ENCODE measurements at places on chromosomes 6 and 20.
A peak's percentile ranks its signal among the peaks of the same experiment; 100 is the strongest.

DNA sequence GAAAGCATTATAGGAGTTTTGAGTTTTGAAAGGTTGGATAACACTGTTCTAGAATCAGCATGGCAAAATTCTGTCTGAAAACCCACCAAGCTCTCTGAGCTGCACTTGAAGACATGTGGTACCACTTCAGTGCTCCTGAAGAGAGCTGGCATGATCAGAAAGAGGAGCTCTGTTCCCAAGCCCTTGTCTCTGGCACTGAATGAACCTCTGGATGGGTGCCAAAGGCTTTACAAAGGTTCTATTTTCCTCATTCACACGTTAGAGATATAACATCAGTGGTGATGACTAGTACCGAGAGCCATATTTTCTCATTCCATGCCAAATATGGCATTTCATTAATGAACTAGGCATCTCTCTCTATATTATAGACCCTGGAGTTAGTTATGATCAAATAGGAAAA, 301.8 kb upstream of the ID4 start:
- no peak for DNase-seq

DNA sequence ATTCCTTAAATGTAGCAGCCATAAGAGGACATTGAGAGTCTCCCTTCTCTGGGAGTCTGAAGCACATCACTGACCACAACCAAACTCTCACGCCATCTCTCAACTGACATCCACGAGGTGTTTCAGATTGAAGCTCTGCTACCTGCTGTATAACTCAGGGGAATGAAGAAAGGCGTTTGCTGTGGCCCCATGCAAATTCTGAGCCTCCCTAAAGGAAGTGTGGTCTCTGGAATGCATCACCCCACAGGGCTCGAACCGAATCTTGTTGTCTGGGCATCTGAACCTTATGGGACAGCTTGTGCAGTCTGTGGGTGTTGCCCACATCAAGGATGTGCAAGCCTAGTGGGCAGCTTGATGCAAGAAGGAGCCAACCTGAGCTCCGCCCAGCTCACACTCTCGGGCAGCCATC, 10.9 kb downstream of the PMEPA1 start:
- DNase-seq, result no peak

DNA sequence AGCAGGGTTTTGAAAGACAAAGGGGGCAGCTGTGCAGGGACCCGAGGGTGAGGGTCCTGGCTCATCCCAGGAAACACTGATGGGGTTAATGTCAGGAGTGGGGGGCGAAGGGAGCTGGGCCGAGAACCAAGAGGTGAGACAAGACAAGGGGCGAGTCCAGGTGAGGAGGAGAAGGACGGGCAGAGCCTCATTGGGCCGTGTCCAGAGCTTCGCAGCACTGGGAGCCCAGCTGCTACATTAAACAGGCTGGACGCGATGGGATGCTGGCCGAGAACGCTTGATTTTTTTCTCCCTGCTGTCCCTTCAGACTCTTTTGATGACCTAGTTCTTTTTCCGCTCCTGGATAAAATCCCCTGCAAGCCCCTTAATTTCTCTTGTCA, 172.8 kb upstream of the SNX9 start:
- peak; percentile 12 for DNase-seq

DNA sequence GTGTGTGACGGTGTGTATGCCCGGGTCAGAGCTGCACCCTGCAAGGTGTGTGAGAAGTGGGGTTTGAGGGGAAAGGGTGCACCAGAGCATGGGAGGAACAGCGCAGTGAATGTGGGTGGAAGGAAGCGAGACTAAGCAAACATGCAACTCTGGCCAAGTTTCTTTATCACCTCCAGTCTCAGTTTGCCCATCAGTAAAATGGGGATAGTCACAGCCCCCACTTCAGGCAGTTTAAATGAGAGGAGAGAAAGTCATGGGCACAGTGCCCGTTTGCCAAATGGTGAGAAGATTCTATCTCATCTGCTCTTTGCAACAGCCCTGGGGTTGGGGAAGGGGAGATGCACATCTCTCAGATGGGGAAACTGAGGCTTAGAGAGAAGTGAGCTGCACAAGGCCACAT, 12.8 kb upstream of the VSTM2L start:
- no peak for DNase-seq

DNA sequence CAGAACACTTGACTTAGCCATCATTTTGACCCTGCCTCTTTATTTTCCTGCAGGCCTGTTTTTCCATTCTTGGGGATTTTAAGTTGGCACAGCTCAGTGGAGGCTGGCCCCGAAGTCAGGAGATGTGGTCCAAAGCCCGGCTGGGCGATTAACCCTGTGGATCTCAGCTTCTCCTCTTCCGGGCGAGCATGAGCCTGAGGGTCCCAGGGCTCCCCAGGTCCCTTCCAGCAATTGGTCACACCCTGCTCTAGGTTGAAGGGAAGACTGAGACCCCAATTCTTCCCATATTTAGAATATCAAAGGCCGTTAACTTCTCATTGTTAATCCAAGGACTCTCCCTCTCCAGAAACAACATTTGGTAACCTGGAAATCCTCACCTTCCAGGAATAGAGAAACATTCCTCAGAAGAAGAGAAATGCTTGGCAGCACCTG, 2.3 kb downstream of the THBS2 start:
- DNase-seq, result peak; percentile 31

- DNase-seq, result no peak
Measured at GRCh38 chr20:34322267-34323105, 19.3 kb upstream of the AHCY start.

DNA sequence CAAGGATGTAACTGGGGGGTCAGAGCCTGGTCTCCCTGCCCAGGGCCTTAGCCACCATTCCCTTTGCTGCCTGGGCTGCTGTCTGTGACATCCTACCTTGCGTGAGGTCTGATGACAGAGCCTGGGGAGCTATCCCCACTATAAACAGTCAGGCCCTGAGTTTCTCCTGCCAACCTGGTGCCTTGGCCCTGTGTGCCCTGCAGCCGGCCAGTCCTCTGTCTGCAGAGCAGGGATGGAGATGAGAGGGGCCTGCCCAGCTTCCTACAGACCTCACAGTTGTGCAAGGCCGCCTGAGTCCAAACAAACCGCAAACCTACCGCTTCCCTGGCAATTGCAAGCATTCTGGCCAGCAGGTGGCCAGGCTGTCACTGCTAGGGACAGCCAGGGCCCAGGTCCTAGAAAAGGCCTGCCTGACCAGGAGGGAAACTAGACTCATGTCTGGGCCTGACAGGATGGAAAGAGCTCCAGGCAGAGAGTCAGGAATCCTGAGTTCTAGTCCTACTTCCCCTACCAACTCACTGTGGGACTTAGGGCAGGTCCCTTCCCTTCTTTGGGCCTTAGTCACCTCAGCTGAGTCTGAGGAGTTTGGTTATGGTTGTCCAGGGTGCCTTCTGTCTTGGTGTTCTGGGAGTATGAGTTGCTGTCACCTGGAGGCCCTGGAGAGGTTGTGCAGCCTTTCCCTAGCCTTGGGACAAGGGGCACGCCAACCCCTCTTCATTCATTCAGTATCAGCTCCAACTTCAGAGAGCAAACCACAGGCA, 86.2 kb downstream of the VEGFA start:
- DNase-seq, result no peak

DNA sequence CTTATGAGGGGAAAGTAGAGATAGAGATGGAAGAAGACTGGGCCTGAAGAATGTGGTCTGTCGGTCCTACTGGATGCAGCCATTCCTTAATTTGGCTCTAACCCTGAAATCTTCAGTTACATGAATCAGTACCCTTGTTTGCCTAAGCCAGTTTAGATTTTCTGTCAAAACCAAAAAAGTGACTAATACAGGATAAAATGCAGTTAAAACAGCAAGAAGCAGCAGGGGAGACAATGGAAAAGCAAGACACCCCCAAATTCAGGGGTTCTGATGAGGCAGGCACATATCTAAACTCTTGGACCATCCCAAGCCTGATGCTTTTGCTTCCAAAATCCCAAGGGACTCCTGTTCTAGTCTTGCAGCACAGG, 17.4 kb upstream of the UBE2V1 start:
- DNase-seq, result no peak

DNA sequence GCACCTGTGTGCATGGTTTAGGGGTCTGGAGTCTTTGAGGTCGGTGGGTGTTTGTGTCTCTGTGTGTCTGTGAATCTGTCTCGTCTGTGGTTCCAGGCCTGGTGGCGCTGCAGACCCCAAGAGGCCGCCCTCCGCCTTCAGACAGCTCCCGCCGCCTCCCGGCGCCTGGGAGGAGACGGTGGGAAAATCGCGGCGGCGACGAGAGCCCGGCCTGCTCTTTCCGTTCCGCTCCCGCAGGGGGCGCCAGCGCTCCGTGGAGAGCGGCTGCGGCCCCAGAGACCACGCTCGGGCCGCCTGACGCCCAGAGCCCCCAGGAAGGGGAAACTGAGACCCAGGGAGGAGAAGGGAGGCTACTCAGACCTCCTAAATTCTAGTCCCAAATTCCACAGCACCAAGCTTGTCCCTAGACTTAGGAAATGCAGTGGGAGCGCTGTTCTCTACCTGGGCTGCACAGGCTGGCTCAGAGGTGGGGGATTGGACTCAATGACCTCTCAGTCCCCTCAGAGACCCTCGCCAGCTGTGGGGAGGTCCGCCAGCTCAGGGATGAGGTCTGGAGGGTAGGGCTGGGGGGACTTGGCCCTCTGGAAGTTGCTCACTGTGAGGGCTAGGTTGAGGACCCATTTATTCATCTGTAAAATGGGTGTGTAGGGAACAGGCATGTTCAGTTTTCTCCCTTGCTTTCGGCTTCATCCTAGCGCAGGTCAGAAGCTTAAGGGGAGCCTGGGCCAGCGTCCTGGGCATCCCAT, 36.9 kb upstream of the BLCAP start:
- DNase-seq, result peak; percentile 35

- peak; percentile 92 for DNase-seq
Measured at GRCh38 chr6:109482905-109483734, at the start of gene ZBTB24. Gene ZBTB24 (minus strand): TSS chr6:109483219. CDS start chr6:109482026, 1,193 bp downstream.

GRCh38 chr6:4698901-4699659, 77.1 kb upstream of the CDYL start:
- no peak for DNase-seq

- DNase-seq, result no peak
Measured at GRCh38 chr6:24778121-24778520, 3.4 kb downstream of the GMNN start.

DNA sequence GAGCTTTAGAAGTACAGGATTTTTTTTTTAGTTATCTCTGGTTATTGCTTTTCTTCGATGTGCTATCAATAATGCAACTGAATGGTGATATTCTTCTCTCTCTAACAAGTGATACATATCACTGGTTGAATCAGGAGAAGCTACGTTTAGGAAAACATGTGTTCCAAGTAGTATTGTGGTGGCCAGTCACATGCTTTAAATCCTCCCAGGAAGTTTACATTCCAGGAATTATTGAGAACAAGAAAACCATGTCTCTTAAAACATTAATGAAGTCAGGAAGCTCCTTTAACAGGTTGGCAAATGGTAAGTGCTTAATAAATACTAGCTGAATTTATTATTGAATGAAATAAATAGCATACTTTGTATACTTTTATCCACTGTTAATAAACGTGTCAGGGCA, 371.1 kb downstream of the BCKDHB start:
- DNase-seq, result no peak

- DNase-seq, result no peak
Measured at GRCh38 chr20:5667705-5668528, 82.3 kb upstream of the SHLD1 start.

GRCh38 chr6:89471287-89471867, 38.4 kb downstream of the ANKRD6 start:
- no peak for DNase-seq

- DNase-seq, result no peak
Measured at GRCh38 chr20:58657262-58657661, 6.2 kb downstream of the STX16 start.

GRCh38 chr6:156336089-156336488, 441.1 kb upstream of the ARID1B start:
- no peak for DNase-seq

- DNase-seq, result no peak
Measured at GRCh38 chr20:17698384-17698783, 1.4 kb upstream of the BANF2 start.

- DNase-seq, result no peak
Measured at GRCh38 chr6:45455408-45455807, 77.7 kb upstream of the SUPT3H start.

GRCh38 chr6:104423691-104424090, 436.0 kb downstream of the HACE1 start:
- DNase-seq, result no peak

GRCh38 chr6:12601881-12602280, 114.7 kb upstream of the PHACTR1 start:
- DNase-seq, result no peak

DNA sequence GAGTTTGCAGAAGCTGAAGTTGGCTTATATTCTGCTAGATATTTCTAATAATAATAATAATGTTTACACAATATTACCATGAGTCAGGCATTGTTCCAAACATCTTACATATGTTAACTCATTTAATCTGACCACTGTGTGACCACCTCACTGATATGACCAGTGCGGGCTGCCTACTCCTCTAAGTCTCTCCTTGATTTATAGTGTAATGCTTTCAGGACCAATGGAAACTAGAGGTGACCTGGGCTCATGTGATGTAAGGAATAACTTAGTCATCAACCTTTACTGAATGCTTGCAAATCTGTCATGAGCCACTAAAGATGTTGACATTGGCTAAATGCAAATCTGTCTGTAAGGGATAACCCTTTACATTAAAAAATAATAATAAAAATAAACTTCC, 51.1 kb upstream of the GPR6 start:
- no peak for DNase-seq

- DNase-seq, result peak; percentile 69
Measured at GRCh38 chr20:45095805-45096238, 5.1 kb downstream of the KCNS1 start.

GRCh38 chr6:34810936-34811632, 19.2 kb downstream of the BLTP3A start:
- DNase-seq, result no peak

GRCh38 chr20:1757072-1757471, 99.5 kb upstream of the SIRPG start:
- no peak for DNase-seq

DNA sequence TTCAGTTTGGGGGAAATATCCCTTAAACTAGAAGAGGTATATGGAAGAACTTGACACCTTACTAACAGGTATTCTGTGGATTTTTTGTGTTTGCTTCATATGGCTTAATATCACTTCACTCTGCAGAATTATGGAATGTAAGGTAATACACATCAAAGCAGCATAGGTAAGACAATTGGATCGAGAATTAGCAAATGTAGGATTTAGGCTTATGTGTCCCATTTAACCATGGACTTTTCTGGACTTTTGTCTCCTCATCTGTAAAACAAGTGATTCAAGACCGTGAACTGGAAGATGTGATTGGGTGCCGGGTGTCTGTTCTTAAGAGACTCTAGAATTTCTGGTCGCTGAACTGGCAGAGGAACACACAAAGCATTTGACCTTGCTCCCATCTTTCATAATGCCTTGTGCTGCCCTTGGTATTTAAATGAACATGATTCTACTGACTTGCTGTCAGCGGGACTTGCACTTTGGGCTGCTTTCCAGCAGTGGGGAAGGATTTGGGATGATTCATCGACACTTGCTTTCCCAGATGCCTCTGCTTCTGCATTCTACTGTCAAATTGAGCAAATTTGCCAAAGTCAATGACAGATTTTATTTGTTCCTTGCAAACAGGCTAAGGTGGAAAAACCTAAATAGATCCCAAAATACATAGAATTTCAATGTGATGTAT, 199.8 kb downstream of the PLCB1 start:
- DNase-seq, result no peak

GRCh38 chr20:839626-840025, 6.1 kb downstream of the FAM110A start:
- DNase-seq, result no peak

GRCh38 chr6:53594596-53594995, 49.7 kb upstream of the GCLC start:
- DNase-seq, result no peak

All from midbrain (tissue), 1 donor.